NCI-H1417 treated with DMSO at 0.1 percent for 48 hours (cell line): ENCODE measurements at places on chromosomes 11 and 22.

DNA sequence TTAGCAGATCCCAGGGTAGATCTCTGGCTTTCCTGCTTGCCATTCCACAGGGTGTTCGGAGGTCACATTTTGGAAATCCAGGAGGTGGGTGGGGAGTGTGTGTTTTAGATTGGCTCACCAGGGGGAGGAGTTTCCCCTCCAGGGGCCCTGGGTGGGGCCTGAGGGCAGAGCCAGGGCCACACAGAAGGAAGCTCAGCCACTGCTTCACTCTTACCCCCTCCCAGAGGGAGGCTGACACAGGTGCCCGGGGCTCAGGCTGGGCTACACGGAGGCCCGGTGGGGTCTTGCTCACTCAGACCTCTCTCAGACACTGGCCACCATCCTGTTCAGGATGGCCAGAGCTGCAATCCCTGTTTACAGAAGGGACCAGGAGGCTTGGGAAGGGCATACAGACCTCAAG lies 2.5 kb downstream of the WNT7B start:
- DNase-seq, result no peak

- no peak for DNase-seq
Observed at GRCh38 chr11:14974515-14975251, 2.5 kb upstream of the CALCA start.

DNA sequence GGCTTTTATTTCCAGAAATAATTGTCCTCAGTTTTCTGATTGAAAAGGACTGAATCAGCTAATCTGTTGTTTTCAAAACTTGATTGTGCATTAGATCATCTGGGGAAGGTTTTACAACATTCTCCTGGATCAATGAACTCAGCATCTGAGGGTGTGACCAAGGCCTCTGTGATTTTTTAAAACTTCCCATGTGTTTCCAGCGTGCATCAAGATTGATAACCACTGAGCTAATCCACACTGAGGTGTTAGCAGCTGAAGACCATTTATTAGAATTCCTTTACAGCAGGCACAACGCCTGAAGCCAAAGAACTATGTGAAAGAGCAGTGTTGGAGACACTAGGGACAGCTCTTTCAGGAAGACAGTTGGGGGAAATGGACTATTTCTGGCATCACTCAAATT lies 10.2 kb downstream of the VSTM5 start:
- no peak for DNase-seq

GRCh38 chr11:6443269-6444003 lies 2.6 kb upstream of the HPX start:
- no peak for DNase-seq

GRCh38 chr11:129148487-129148886 lies 43.6 kb downstream of the ARHGAP32 start:
- no peak for DNase-seq

DNA sequence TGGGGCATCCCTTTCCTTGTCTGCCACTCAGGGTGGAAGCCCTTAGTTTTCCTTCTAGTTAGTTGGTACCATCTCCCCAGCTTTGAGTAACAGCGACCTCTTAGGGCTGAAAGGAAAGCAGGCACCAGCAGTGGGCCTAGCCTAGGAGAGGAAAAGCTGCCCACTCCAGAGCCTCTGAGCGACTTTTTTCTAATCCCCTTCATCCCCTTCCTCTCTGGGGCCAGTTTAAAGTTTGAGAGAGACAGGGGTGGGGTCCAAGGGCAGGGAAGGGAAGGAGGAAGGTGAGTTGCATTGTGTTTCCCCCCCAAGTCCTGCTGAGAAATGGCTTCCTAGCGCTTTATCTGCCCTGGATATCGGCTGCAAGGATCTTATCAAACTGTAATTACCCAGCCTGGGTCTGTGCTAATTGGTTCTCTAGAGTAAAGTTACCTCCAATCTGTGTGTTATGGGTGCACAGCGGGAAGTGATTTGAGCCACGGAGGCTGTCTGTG lies 573.9 kb upstream of the CADM1 start:
- no peak for DNase-seq

DNA sequence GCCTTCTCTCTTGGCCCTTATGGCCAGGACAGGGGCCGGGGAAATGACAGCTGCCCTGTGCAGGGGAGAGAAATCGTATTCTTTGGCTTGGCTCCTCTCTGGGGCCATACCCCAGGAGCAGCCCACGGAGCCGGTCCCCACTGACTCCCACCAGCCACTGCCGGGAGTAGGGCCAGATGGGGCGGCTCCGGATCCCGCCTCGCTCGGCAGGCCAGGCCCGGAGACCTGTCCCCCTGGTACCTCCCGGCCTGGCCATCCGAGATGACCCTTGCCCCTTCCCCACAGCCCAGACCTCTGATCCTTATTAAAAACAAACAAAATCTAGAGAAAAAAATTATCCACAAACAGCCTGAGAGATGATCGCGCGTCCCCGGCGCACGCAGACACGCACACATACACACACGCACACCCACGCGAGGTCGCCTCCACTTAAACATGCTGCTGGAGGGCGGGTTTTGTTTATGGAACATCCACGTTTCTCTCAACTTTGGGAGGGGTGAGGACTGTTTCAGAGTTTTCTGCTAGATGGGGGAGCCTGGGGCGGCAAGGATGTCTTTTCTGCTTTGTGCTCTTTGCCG lies 59.1 kb downstream of the IGLL1 start:
- DNase-seq, result no peak

- DNase-seq, result no peak
Observed at GRCh38 chr11:86575208-86575855, 97.1 kb downstream of the ME3 start.

DNA sequence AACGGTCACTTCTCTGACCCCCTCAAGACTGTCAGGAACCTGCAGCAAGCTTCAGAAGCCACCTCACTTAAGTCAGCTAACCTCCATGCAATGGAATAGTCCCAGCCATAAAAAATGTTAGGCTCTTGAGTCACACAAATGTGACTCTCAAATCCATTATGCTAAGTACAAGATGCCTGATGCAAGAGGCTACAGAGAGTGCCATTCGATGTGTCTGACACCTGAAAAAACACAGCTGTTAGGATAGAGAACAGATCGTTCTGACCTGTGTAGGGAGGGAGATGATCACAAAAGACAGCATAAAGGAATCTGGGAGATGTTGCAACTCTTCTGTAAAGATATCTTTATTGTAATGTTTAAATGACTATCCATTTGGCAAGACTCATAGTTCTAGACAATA lies 712.4 kb downstream of the TBC1D22A start:
- DNase-seq, result no peak

DNA sequence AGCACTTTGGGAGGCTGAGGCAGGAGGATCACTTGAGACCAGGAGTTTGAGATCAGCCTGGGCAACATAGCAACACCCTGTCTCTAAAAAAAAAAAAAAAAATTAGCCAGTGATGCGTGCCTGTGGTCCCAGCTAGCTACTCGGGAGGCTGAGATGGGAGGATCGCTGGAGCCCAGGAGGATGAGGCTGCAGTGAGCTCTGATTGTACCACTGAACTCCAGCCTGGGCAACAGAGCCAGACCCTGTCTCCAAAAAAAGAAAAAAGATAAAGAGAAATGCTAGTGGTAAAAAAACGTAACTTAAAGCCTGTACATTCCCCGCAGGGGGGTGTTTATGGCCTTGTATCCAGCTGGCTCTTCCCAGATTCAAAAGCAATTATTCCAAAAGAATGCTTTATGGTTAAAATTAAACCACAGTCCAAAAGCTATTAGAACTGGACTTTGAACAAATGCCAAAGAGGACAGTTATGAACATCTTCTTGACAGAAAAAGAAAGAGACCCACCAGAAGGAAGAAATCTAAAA lies 16.4 kb upstream of the SNX32 start:
- no peak for DNase-seq

GRCh38 chr22:50536226-50536625 lies 6.4 kb upstream of the TYMP start:
- DNase-seq, result no peak

DNA sequence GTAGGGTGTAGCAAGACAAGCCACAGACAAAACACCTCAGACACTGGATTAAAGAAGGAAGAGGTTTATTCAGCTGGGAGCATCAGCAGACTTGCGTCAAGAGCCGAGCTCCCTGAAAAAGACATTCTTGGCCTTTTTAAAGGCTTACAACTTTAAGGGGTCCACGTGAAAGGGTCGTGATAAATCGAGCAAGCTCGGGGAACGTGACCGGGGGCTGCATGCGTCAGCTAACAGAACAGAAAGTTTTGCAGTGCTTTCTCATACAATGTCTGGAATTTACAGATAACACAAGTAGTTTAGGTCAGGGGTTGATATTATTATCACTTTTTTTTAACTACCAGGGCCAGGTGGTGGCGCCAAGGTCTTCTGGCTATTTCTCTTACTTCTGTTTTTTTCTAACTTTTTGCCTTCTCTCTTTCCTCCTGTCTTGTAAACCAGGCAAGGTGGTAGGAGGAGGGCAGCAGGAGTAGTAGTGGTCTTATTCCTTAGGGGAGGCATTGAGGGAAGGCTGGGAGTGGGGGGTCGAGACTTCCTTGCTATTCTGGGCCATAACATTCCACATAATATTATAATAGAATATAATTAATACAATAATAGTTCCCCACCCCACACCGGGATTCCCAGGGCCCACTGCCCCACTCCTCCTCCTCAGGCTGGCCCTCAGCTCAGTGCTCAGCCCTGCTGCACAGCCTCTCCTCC lies 587 bp upstream of the ALDH3B1 start:
- no peak for DNase-seq

DNA sequence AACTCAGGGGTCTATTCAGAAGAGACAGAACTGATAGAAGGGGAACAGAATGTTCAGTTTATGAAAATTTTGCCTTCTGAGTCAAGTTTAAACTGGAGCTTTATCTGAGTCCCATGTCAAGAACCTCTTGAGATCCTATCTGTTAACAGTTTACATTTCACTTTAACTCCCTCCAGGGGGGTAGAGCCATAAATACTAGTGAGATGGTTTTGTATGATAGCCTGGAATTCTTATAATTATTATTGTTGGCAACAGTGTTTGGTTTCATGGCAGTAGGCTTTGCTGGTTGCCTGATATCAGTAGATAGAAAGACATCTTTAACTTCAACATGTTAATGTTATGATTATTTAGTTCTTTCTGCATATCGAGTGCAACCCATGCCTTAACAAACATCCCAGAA lies 498.5 kb downstream of the INSC start:
- DNase-seq, result no peak

DNA sequence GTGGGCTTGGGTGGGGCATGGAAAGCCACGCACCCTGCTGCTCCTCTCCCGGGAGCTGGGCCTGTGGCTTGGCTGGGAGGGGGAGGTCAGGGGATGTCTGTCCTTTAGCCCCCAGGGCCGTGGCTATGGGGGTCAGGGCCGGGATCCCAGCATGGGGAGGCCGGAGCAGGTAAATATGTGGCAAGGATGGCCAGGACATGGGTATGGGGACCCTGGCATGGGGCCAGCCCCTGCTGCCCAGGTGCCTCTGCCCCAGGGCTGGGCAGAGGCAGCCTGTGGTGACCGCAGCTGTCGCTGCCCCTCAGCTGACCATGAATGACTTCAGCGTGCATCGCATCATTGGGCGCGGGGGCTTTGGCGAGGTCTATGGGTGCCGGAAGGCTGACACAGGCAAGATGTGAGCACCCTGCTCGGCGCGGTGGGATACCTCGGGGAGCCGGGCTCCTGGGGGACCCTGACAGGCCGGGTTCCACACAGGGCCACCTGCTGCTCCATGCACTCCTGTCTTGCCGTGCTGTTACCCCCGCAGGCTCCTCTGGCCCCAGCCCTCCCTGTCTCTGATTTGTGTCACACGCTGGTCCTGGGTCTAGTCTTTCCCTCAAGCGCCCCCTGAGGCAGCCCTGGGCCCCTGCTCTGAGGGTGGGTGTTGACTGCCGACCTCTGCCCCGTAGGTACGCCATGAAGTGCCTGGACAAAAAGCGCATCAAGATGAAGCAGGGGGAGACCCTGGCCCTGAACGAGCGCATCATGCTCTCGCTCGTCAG lies 8.1 kb upstream of the ANKRD13D start:
- DNase-seq, result no peak

GRCh38 chr22:35051791-35052190 lies 14.2 kb upstream of the ISX start:
- DNase-seq, result no peak

DNA sequence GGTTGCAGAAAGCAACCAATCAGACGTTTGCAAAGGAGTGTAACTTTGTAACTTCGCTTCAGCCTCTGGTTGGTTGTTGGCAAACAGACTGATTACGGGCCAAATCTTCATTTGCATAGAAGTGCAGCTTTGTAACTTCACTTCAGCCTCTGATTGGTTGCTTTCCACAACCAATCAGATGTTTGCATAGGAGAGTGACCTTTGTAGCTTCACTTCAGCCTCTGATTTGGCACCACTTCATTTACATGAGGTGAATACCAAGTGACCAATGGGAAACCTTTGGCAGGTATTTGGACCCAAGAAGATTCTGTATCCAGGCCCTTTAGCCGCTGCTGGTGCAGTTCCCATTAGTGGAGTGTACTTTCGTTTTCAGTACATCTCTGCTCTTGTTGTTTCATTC lies 16.0 kb downstream of the USP47 start:
- DNase-seq, result no peak

GRCh38 chr11:34784318-34784841 lies 131.8 kb downstream of the APIP start:
- no peak for DNase-seq

- DNase-seq, result no peak
Observed at GRCh38 chr11:73981051-73981805, 1.4 kb downstream of the UCP2 start.

DNA sequence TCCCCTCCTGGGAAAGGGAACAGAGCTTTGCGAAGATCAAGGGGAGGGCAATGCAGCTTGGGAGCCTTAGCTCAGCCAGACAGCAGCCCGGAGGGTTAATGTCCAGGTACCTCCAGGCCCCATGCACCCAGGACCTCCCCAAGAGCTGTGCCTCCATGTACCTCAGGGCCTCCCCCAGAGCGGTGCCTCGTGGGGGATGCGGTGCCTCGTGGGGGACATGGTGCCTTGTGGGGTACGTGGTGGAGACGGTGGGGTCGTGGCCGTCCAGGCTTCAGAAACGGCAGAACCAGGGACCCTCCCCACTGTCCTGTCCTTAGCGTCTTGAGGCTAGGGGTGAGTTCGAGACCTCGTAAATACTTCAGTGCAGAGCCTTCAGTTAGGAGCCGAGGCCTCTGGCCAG lies 33.2 kb downstream of the BRSK2 start:
- no peak for DNase-seq

GRCh38 chr22:49235463-49236300 lies 592.0 kb downstream of the BRD1 start:
- DNase-seq, result no peak

GRCh38 chr11:32897103-32897502 lies 4.5 kb downstream of the QSER1 start:
- DNase-seq, result no peak
